ENCODE measurements at places on chromosomes 1 and 21.

- DNase-seq = no peak
Observed at GRCh38 chr1:41919131-41919530, 409 bp upstream of the HIVEP3 start.

- no peak for DNase-seq
Observed at GRCh38 chr1:247288341-247288740, 32.5 kb downstream of the VN1R5 start.

GRCh38 chr1:71081697-71082080 is 854 bp upstream of the ZRANB2 start:
- DNase-seq = peak; percentile 5

DNA sequence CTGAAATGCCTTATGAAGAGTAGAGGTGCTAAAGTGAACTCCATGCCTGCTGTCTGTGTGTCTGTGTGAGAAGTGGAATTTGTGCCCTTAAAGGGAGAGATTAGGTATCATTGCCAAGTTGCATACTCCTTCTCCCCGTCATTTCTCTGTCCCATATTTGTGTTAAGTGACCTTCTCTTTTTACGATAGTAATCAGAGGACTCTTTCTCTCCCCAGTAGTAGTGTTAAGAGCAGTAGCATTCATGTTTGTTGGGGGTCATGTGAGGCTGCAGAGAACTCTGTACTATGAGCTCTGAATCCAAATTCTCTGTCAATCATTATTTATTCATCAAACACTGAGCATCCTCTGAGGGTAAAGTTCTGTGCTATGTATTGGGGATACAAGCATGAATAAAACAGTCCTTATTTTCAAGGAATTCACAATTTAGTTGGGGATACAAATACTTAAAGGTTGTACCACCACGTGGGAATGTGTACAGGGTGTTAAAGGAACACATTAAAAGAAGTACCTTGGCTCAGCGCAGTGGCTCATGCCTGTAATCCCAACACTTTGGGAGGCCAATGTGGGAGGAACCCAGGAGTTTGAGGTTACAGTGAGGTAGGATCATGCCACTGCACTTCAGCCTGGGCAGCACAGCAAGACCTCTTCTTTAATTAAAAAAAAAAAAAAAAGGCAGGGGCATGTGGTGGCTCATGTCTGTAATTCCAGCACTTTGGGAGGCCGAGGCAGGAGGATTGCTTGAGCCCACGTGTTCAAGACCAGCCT is 24.8 kb upstream of the KCNQ4 start:
- DNase-seq = no peak

GRCh38 chr1:37137014-37137413 is 102.7 kb upstream of the GRIK3 start:
- no peak for DNase-seq
